NCI-H524 treated with DMSO at 0.1 percent for 48 hours (cell line): ENCODE measurements at places on chromosomes 5 and 9.

GRCh38 chr9:3385871-3386270 is 139.9 kb downstream of the RFX3 start:
- no peak for DNase-seq

DNA sequence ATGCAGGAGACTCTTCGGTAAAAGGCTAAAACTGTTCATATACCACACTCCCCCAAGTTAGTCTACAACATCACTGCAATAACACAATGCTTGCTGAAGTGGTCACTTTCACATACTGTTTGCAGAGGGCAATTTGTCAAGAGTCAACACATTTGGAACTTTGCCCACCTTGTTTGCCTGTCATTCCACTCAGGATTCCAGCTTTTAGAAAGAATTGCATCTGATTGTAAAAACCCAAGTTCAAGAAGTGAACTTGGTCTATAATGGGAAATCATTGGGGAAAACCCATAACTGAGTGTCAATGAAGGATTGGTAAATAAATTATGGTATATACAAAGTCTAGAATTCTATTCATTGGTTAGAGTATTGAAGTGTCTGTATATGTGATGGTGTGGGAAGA is 120.5 kb downstream of the GADD45G start:
- DNase-seq = no peak

- DNase-seq = no peak
Observed at GRCh38 chr9:19231126-19231903, 822 bp downstream of the DENND4C start.

GRCh38 chr9:84293001-84293798 is 47.4 kb downstream of the SLC28A3 start:
- DNase-seq = no peak

- no peak for DNase-seq
Observed at GRCh38 chr5:67170767-67171166, 25.8 kb downstream of the CD180 start.

DNA sequence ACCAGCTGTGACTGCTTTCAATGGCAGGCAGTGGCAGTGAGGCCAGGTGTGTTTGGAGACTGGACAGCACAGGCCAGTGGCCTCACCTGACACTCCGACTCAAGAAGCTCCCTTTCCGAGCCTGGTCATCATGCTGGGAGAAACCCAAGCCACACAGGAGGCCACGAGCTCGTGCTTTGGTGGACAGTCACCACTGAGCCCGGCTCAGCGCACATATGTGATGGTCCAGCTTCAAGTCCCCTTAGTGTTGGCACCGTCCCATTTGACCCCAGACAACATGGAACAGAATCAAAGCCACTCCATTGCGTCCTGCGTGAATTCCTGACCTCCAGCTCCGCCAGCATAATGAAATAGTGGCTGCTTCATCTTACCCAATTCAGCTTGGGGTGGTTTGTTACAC is 64.0 kb upstream of the PPP1R26 start:
- no peak for DNase-seq

DNA sequence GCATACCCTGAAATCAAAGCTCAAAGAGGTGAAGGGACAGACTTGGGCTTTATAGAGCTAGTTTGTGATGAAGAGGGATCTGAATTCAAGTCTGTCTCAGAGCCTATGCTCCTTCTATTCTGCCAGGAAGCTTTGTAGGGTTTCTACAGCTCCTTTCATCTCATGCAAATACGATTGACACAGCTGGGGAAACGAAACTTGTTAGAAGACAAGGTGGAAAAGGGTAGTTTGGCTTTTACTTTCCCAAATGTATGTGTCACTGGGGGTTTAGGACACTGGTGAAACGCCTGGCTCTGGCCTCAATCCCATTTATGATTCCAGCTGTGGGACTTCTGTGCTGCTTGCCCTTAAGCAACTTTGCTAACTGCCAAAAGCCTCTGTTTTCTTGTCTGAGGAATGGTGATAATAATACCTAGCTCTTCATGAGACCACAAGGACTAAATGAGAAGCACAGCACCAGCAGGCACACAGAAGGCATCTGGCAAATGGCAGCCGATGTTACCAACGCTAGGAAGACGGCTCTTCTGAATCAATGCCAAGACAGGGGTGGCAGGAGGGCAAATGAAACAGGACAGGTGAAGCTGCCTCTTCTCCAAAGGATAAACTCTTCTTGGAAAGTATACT is 70.3 kb upstream of the EQTN start:
- no peak for DNase-seq

- no peak for DNase-seq
Observed at GRCh38 chr9:20009606-20010005, 220.8 kb upstream of the SLC24A2 start.

GRCh38 chr5:23314827-23315226 is 192.6 kb upstream of the PRDM9 start:
- DNase-seq = no peak

- no peak for DNase-seq
Observed at GRCh38 chr9:117555964-117556629, 141.2 kb upstream of the ASTN2 start.

- DNase-seq = no peak
Observed at GRCh38 chr9:114350636-114351401, 21.1 kb downstream of the ORM2 start.

DNA sequence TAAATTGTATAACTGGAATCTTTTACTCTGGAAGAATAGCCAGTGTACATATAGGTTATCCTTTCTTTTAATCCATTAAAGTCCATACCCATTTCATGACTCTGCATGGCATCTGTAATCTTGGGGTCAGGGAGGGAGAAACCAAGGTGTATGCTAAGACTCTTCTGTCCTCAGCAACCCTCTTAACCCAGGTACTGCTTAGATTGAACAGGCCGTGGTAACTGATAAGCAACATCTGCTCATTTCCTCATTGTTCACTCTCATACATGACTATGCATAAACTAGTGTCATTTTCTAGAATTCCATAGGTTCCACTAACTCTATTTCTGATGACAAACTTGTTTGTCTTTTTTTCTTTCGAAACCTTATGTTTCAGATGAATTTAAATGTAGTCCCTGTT is 69.3 kb upstream of the IFNE start:
- no peak for DNase-seq
